ENCODE measurements at places on chromosomes 5 and 9.

DNA sequence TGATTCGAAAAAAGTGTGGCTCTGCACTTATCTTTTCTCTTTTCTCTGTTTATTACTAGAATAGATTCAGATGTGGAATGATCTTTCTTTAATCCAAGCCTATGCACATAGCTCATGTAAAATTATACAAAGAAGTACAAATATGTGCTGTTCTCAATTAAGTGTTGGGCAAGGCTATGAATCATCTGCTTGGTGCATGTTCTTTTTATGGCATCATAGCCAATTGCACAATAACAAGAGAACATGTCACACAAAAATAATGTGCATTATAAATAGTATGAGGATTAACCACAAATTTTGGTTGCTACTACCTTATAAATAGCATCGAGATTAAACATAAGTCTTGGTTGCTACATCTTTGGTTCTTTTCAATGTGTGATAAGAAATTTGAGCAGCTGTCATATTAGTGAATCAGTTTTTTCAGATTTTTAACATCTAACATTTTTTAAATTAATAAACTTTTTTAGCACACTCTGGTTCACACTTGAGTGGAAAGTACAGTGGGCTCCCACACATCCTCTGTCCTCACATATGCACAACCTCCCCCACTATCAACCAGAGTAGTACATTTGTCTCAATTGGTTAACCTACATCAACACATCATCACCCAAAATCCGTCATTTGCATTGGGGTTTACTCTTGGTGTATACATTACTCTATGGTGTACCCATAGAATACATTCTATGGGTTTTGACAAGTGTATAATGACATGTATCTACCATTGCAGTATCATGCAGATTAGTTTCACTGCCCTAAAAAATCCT lies 6.8 kb upstream of the RECK start:
- no peak for DNase-seq

DNA sequence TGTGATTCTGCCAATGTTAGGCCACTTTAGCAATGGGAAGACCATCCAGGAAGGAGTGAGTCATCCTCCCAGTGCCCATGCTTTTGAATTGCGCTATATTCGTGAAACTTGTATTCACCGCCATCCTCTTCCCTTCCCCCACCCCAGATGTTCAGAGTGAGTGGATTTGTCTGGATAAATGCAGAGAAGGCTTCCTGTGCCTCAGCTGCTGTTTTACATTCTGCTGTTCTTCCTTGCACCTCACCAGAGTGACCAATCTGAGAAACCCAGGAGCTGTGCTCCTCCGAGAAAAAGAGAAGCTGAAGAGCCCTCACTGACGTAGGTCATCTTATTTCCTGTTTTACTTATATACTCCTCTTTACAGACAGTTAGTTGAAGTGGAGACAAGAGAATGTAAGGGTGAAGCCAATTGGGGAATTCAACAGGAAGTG lies 24.6 kb upstream of the SVEP1 start:
- no peak for DNase-seq

DNA sequence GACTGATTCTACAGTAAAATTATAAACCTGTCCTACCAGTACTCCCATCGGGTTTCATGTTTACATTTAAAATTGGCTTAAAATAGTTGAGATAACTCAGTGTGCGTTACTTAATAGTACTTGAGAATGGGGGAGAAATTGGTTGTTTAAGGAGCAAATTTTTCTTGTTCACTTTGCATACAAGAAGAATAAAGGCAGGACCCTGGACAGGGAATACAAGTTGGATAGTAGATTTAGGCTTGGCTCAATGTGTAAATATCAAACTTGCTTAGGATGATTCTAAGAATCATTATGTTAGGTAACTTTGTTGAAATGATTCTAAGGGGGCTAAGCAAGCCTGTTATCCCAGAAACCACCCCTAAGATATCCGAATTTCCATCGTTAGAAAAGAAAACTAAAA lies 448.4 kb upstream of the TLE4 start:
- no peak for DNase-seq

- DNase-seq, result no peak
Observed at GRCh38 chr9:15541872-15542271, 11.0 kb upstream of the CCDC171 start.

DNA sequence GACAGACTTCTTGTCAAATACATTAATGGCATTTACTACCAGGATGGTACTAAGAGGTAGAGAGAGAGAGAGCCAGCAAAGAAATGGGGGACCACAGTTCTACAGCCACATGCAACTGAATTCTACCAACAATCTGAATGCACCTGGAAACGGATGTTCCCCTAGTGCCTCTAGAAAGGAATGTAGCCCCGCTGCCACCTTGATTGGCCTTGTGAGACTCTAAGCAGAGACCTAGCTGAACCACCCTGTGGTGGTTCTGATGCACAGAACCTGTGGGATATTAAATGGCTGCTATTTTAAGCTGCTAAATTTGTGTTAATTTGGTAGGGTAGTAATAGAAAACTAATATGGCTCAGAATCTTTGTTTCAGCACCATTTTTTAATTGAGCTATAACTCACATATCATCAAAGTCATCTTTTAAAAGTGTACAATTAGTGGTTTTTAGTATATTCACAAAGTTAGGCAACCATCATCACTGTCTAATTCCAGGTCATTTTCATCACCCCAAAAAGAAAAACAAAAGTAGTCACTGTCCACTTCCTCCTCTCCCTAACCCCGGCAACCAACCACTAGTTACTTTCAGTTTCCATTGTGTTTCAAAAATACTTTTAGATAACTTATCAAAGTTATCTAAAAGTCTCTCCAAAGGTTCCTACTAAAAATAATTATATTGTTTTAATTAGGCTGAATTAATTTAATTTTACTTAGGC lies 51.7 kb downstream of the CPLANE1 start:
- no peak for DNase-seq

- no peak for DNase-seq
Observed at GRCh38 chr9:83765376-83765775, 52.2 kb downstream of the GKAP1 start.

DNA sequence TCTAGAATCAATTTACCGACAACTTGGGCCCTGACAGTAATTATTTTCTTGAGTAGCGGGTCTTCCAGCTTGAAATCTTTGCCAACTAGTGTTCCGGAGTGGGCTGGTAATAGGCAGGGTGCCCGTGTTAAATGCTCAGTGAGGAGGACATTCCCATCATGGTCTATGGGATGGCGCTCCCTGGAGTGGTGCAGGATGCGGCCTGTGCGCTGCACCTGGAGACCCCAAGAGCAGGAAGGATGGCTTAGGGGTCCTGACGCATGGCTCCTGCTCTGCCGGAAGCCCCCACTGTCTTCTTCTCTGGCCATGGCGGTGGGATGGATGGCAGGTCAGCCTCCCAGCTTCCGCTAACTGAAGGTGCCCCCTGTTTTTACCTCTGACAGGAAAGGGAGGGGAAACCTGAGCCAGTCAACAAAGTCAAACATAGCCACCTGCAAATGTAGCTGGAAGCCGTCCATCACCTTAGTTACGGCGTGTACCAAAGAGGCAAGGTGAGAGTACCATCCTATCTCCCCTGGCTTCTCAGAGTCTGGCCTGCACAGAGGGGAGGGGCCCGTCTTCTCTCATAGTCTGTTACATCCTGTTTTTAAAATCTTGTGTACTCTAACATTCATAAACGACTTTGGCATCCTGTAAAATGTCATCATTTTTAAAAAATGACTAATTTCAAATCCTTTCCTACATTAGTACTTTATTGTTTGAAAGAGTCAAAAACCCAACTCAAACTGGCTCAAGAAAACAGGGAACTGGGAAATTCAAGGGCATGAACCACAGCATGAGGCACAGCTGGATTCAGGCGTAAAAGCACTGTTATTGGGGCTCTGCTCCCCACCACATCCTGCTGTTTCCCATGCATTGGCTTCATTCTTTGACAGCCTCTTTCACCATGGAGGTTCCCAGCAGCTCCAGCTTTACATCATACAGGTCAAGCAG lies 28.5 kb upstream of the UNC5A start:
- no peak for DNase-seq

GRCh38 chr5:75043633-75044264 lies 8.6 kb downstream of the GCNT4 start:
- no peak for DNase-seq

DNA sequence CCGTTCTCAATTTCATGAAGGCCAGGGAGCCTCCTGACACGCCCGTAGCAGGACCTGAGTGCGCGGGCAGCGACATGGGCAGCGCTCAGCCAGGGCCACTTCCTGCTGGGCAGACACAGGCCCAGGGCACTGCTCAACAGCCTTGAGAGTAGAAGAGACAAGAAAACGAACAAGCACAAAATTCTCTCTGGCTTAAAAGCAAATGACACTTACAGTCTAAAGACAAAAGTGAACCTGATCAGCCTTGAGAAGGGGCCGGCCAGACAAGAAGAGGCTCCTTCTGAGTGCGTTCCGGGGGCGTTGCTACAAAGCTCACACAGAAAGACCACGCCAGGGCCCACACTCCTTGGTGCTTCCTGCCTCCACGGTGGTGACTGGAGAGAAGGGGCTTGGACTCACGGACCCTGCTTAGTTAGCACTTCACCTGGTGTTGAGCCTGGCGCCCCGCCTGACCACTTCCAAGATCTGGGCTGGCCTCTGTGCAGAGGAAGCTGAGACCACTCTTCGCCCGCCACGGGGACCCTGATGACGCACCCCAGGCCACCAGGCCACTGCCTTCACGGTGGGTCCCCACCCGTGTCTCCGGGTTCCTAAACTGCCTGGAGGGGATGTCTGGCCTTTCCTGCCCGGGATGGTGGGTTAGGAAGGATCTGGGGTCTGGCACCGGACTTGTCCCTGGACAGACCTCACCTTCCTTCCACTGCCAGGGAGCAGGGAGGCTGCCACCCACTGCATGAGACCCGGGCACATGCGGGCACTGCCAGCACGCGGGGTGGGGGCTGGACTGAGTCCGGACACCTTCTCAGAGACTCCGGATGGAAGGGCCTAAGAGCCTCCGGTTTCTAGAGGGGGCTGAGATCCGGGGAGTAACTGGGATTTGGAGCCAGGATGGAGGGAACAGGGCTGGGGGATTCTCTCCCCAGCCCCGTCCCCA lies 1.3 kb downstream of the SLC12A7 start:
- DNase-seq, result no peak

DNA sequence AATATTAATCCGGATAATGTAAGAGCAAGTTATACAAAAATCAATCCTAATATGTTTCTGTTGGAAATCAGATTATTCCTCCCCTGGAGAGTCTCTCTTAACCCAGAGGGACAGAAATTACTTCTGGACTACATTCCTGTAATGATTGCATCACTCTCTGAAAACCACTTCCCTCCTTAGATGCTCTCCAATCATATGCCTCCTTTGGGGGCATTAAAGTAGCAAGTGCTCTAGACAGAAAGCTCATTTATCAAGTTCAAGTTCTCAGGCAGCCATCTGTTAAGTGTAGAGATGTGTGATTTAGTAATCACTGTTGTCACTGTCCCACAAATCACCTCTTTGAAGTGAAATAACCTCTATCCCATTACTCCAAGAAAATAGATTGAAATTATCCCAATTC lies 247.1 kb downstream of the SLCO4C1 start:
- no peak for DNase-seq

DNA sequence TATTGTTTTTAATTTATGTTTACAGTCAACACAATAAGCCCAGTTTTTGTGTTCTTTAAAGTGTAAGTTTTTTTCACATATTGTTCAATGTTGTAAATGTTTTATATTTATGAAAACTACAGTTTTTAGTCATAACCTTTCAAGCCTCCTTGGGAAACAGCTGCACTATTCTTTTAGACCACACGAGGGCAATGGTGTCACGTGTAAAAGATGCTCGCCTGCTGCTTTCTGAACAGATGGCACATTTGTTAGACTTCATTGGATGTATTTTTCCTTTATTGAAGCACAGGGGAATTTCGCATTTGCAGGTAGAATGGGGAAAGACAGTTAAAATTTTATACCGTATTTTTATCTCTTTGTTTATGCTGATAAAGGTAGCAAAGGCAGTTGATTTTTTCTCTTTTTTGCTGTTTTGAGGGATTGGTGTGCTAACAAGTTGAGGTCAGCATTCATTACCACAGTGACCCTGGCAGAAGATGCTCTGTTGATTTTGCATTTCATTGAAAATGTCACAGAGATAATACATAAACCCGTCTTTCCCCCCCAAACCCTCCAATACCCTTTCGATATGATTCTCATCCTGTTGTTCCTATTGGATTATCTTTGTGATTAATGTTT lies 59.0 kb downstream of the MAT2B start:
- DNase-seq, result peak; percentile 23

DNA sequence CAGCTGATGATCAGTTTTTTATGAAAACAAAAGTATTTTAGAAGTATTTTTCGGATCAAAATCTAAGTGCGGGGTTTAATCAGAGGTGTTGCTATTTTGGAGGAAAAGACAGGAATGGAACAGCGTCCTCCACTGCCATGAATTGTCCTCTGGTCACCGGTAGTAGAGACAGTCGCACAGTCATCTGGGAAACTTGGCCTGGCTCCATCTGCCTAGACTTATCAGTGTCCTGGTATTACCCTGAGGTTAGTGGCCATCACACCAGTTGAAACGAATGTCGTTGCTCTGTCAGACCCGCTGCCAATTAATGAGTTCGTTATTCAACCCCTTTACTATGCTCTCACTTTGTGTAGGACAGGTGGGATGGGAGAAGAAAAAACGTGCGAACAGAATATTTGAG lies 8.2 kb downstream of the TLX3 start:
- no peak for DNase-seq

GRCh38 chr9:128551657-128552152 lies 682 bp upstream of the SPTAN1 start:
- no peak for DNase-seq

- DNase-seq, result no peak
Observed at GRCh38 chr5:144469106-144469505, 298.4 kb downstream of the KCTD16 start.

DNA sequence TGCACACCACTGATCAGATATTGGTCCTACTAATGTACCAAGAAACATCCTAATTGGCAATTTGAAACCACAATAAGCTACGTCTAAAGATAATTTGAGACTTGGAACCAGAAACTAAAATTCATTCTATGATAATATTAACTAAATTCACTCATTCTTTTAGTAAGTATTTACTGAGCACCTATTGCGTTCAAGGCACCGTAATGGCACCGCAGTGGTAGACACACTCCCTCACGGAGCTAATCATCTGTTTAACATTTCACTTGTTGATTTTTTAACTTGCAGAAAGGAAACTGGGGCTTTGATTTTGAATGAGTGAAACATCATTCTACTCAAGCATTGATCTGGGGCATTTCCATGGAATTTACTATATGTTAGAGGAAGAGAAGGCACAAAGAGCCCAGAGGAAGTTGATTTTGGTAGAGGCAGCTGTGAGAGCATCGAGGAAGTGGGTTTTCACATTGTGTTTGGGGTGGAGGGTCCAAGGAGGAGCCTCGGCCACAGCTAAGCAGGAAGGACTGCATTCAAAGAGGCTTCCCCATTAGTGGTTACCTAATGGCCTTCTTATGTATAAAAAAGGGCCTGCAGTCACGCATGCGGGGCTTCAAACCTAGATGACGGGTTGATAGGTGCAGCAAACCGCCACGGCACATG lies 7.1 kb downstream of the RAPGEF1 start:
- no peak for DNase-seq

Measured in GM12891 (cell line).